ENCODE measurements at places on chromosomes 6 and 20.

- no peak for DNase-seq
These were observed 170.4 kb upstream of the THEMIS start for GRCh38 chr6:128071212-128071611.

DNA sequence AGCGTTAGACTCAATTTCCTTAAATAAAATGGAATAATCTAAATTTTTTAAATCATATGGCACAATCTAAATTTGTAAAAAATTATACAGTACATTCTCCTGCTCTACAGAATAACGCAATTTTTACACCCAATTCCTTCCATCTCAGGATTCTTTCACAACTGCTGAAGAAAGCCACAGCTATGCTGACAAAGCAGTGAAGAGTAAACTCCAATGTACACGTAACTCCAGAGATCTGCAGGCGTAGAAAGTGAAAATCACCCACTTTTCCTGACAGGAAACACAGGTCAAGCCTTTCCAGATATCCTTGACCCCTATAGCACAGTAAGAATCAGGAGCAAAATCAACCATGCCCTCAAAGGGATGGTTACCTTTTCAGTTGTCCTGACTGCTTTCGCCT lies 27.4 kb downstream of the EPHA7 start:
- DNase-seq = no peak

DNA sequence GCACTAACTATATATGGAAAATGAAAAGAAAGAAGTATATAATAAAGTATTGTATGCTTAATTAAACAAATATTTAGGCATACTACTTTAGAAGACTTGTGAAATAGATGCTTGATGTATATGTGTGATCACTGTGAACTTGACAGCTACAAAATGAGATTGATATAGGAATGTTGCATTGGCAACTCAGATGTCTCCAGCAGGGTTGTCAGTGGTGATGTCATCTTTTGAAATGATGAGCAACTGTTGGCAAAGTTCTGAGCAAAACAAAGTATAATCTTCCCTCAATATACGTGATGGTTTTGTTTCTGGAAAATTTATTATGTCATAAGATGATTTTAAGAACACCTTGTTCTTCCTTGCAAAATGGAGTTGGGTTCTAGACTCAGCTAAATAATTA lies 133.8 kb downstream of the ARID1B start:
- DNase-seq = no peak

- no peak for DNase-seq
These were observed 103.1 kb upstream of the ESR1 start for GRCh38 chr6:151704383-151704782.

All from fibroblast of lung (primary cell).